ENCODE measurements at places on chromosomes 6 and 20. TPM values are rescaled to one million over a fixed set of nuclear protein-coding genes. Genes with fewer than 3 reads are reported as not detected.

The PRSS16 gene
- 3.2 TPM for total RNA-seq

The ACSS1 gene
- 57.7 TPM for total RNA-seq

The LAMA5 gene
- 0.48 TPM for total RNA-seq

The PRPH2 gene
- 0.12 TPM for total RNA-seq

The SFTA2 gene
- not detected for total RNA-seq

The VWA7 gene
- 1.6 TPM for total RNA-seq

The SLPI gene
- total RNA-seq: 1.2 TPM

The SOX18 gene
- 0.56 TPM for total RNA-seq

The RAET1L gene
- not detected for total RNA-seq

The BTNL2 gene
- total RNA-seq: not detected

The CYP39A1 gene
- total RNA-seq: not detected

The DIDO1 gene
- total RNA-seq: 116 TPM

The LINC00237 gene
- not detected for total RNA-seq

The MATN4 gene
- not detected for total RNA-seq

The GGTLC1 gene
- not detected for total RNA-seq

The CYP21A2 gene
- 2.2 TPM for total RNA-seq

The DNMT3B gene
- total RNA-seq: 0.95 TPM

The CEP85L gene
- total RNA-seq: 53.5 TPM

The VGLL2 gene
- not detected for total RNA-seq

The OOEP gene
- total RNA-seq: 0.63 TPM

The MEP1A gene
- not detected for total RNA-seq

The LRRC73 gene
- total RNA-seq: 0.95 TPM

The HLA-DOA gene
- 17.0 TPM for total RNA-seq

The SOX12 gene
- total RNA-seq: 13.6 TPM

The ECT2L gene
- 0.06 TPM for total RNA-seq

The TSBP1 gene
- not detected for total RNA-seq

The GDAP1L1 gene
- total RNA-seq: not detected

Data from T-cell (primary cell).